ENCODE measurements at places on chromosomes 6 and 20.
A peak's percentile ranks its signal among the peaks of the same experiment; 100 is the strongest.

DNA sequence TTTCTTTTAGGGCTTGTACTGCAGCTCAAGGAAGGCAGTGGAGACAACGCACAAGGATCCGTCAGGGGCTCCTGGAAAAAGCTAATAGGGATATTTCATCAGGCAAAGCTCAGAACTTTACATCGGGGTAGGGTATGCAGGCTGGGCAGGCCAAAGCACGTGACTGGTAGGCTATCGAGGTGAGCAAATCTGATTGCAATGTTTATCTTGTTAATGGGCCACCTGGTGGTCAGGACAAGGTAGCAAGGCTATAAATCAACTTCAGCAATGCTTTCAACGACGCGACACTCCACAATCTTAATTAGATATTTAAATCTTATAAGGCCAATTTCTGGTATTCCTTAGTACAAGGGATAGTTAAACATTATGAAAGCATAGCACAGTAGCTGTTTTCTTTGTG lies 1302.8 kb upstream of the EYS start:
- no peak for DNase-seq

DNA sequence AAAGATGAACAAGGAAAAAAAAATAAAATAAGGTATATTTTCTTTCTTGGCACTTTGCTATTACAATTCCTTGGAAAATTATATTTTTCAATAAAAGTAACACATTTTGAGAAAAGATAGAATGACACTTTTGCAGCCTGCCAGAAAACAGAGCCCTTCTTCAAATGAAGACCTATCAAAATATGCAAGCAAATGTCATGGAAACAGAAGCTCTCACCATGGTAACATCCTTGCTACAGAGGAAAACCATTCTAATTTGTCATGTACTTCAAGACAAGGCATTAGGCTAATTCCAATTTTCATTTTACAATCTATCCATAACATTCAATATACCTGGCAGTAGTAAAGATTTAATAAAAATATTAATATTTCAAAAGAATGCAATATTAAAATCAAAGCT lies 177.9 kb downstream of the RNGTT start:
- DNase-seq = no peak

DNA sequence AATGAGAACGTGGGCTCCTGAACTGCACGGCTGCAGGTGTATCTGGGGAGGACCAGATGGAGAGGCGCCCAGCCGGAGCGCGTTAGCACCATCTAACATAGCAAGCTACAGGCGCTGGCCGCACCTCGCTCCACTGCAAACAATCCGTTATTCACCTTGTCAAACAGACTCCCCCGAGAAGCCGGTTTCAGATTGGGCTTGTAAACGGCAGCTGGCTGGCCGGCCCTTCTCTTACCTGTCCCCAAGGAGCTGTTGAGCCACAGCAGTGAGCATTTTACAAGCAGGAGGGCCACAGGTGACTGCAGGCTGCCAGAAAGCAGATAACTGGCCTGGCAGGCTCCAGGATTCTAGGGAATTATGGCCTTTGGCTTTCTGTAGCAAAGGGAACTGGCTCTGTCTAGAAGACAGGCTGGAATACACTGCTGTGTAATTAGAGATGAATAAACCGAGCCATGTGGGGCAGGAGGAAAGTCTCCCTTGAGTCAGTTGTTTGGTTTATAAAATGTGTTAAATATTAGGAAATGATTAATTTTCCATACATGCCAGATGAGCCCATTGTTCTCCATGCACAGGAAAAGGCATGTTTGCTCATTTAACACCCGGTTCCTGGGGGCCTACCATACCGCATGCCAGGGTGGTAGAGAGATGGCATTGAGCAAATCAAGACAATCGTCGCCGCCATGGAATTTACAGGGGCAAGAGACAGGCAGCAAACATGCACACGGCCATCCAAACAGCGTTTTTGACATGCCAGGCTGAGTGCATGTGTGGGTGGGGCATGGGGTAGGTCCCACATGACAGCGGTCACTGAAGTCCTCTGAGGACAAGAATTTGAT lies 159.3 kb downstream of the NFATC2 start:
- peak; percentile 4 for DNase-seq

DNA sequence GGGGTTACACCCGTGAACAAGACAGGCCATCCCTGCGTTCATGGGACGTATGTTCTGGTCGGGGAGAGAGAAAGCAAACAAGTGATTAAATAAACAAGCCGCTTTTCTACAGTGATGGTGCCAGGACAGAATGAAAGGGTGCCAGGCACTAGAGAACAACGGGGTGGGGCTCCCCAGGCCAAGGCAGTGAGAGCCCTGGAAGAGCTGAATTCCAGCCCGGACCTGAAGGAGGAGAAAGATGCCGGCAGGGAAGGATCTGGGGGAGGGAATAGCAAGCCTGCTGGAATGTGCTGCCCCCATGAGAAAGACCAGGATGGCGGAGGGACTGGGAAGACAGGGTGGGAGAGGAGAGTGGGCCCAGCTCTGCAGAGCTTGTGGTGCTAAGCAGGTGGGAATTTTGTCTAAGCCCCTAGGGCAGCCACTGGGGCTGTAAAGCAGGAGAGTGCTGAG lies 7.5 kb downstream of the SNAI1 start:
- no peak for DNase-seq

All from NCI-H1694 (cell line).